ENCODE measurements at places on chromosomes 7 and 10.

DNA sequence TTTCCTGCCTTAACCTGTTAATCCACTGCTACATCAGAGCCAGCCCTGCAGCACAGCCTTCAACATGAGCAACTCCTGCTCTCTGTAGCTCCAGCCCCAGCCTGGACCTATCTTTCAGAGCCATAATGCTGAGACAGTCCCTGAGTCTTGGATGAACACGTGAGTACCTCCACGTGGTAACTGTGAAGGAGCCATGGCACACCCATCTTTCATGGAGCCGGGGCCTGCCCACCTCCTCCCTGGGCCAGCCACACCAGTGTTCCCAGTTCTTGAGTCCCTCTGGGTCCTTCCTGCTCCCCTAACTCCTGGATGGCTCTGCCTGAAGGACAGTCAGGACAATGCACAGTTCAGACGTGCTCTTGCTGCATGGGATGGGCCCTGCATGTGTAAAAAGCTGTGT, 107.1 kb downstream of the TEX36 start:
- DNase-seq: no peak

DNA sequence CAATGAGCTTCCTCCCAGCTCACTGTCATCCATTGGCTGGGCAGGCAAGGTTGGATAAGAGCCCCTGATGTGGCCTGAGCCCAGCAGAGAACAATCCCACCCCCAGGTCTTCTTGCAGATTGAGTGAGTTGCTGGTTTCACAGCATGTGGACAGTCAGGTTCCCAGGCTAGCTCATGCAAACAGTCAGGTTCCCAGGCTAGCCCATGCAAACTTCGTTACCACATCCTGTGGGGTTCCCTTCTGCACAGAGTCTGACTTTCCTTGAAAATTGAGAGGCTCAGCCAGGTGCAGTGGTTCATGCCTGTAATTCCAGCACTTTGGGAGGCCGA, 67.1 kb downstream of the TMEM130 start:
- DNase-seq: no peak

GRCh38 chr10:12484941-12485805, 135.8 kb downstream of the CAMK1D start:
- no peak for DNase-seq

DNA sequence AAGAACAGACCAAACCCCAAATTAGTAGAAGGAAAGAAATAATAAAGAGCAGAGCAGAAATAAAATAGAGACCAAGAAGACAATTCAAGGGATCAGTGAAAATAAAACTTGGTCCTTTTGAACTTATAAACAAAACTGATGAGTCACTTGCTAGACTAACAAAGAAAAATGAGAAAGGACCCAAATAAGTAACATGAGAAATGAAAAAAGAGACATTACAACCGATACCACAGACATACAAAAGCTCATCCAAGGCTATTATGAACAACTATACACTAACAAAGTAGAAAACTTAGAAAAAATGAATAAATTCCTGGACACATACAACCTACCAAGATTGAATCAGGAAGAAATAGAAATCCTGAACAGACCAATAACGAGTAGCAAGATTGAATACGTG, 414.5 kb downstream of the HTR7 start:
- no peak for DNase-seq

DNA sequence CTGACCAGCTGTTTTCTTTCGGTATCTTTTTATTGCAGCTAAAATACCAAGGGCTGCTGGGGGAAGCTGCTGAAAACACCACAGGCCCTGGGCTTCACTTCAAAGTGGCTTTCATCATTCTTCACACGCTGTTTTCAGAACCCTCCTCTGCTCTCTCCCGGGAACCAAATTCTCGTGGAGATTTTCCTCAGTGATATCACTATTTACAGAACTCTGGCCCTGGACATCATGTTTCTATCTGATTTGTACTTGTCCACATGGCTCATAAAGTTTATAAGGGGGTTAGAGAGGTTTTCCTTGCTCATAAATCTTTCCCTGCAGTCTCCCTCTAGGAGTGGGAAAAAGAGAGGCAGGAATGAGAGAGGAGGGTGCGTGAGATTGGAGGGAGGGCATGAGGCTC, 177.4 kb upstream of the NPVF start:
- no peak for DNase-seq

DNA sequence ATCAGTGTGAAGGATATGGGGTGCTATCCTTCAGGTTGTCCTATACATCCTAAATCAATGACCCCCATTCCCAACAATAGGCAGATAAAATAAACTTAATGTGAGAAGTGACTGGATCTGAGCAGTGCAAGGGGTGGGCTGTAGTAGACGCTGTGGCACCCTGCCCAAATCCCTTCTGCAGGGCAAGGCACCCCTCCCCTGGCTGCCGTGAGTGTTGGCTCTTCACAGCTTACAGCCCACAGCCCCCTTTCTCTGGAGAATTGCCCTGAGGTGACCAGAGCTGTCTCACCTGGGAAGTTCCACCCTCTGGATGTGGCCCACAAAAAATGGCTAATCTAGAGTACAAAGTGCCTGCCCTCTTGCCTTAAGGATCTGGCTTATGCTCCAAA, 25.8 kb upstream of the PPIF start:
- DNase-seq: no peak

GRCh38 chr10:121690152-121690848, 92.1 kb upstream of the FGFR2 start:
- DNase-seq: no peak

DNA sequence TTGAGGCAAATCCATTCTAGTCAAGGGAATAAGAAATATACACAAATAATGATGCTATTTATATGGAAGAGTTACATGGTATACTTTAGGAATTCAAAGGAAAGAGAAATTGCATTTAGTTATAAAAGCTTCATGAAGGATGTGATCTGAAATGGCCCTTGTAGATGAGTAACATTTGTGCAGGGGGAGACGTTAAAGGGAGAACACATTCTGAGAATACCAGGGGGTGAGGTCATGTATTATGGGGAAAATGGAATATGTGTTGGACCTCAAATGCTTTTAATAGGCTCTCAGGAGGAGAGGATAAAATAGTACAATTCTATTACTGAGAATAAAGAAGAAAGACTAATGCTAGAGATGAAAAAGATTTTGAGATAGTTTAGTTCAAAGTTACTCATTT, 122.5 kb upstream of the NOBOX start:
- DNase-seq: no peak

DNA sequence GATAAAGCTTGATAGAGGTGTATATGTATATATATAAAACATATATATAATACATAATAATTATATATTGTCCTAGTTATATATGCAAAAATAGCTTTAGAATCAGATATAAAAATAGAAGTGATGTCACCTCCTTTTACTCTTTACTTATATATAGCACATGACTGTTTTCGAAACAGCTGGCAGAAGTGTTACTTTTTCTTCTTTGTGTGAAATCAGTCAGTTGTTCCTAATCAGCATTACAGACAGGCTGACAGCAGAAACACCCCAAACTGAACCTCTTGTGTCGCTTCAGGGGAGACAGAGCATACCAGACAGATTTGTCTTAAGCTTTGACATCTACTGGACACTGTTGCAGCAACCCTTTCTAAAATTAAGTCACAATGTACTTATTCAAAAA, 684.9 kb upstream of the CELF2 start:
- DNase-seq: no peak

GRCh38 chr7:47535704-47536628, 45.9 kb downstream of the TNS3 start:
- no peak for DNase-seq

DNA sequence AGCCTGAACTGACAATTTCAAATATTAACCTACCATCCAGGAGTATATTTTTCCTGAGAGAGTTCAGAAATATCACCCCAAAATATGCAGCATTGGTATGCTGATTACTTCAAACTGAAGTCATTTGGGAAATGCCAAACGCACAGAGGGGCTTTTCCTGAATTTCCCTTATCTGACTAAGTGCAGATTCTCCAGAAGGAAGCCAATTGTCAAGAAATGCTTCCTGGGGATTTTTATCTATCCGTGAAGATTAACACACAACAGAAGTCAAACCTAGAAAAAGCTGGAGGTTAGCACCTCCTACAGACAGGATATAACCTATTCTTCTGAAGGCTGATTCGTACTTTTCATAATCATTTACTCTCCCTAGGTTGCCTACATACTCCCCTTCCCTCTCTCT, 91.0 kb downstream of the AKR1D1 start:
- DNase-seq: no peak

GRCh38 chr10:71530781-71531180, 134.1 kb downstream of the CDH23 start:
- no peak for DNase-seq

DNA sequence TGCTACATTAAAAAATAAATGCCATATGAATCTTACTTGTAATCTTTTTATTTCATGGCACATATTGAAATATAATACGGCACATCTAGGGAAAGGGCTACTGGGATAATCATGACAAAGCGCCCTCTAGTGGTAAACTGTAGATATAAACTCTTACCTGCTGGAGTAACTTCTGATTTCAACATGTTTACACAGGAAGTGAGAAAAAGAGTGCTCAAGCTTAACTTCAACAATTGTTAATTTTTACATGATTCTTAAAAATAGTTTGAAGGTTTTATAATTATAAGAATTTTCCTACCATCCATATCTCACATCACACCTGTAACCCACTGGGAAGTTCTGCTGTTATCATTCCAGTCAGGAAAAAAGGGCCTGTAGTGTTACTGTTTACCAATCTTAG, 2.0 kb upstream of the HEPACAM2 start:
- DNase-seq: no peak

- no peak for DNase-seq
Measured at GRCh38 chr7:107594961-107595737, 15.1 kb downstream of the BCAP29 start.

DNA sequence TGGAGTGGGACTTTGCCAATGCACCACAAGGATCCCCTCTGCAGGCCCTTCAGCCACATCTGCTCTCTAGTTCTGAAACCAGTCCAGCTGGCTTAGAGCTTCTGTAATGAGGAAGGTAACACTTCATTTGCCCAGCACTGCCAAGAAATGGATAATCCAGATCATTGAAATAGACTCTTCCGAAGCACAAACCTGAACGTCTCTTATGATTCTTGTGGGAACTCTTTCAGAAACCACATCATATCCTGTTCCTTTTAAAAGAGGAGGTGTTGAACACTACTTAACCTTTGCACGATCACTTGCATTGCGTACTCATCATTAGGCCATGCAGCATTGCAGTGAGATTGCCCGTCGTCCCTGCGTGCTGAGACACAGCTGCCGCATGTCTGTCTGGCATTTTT, 25.8 kb upstream of the PLPP4 start:
- DNase-seq: no peak

DNA sequence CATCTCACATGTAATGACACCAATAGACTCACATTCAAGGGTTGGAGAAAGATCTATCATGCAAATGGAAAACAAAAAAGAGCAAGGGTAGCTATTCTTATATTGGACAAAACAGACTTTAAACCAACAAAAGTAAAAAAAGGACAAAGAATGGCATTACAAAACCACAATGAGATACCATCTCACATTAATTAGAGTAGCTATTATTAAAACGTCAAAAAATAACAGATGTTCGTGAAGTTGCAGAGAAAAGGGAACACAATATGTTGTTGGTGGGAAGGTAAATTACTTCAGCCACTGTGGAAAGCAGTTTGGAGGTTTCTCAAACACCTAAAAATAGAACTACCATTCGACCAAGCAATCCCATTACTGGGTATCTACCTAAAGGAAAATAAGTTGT, 197.0 kb downstream of the SNX13 start:
- no peak for DNase-seq

DNA sequence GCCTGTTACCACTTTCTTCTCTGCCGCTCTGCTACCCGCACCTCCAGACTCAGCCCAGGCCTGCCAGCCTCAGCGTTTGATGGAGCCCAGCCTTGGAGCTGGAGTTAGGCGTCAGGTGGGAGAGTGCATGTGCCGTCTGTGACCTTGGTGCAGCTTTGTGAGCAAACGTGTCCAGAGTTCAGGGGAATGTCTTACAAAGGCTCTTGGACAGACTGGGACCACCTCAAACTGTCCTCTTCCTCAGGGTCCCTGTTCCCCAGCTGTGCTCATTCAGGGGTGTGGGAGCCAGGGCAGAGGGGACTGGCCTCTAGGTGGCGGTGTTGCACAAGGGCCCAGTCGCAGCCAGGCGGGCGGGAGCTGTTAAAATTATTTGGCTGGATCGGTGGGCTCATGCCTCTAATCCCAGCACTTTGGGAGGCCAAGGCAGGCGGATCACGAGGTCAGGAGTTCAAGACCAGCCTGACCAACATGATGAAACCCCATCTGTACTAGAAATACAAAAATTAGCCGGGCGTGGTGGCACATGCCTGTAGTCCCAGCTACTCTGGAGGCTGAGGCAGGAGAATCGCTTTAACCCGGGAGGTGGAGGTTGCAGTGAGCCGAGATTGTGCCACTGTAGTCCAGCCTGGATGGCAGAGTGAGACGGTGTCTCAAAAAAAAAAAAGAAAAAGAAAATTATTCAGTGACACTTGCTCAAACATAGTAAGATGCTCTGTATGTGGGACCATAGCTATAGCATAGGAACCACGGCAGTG, 89.2 kb downstream of the ADCY1 start:
- peak; percentile 73 for DNase-seq

GRCh38 chr7:70694434-70694970, 437.4 kb upstream of the GALNT17 start:
- no peak for DNase-seq

DNA sequence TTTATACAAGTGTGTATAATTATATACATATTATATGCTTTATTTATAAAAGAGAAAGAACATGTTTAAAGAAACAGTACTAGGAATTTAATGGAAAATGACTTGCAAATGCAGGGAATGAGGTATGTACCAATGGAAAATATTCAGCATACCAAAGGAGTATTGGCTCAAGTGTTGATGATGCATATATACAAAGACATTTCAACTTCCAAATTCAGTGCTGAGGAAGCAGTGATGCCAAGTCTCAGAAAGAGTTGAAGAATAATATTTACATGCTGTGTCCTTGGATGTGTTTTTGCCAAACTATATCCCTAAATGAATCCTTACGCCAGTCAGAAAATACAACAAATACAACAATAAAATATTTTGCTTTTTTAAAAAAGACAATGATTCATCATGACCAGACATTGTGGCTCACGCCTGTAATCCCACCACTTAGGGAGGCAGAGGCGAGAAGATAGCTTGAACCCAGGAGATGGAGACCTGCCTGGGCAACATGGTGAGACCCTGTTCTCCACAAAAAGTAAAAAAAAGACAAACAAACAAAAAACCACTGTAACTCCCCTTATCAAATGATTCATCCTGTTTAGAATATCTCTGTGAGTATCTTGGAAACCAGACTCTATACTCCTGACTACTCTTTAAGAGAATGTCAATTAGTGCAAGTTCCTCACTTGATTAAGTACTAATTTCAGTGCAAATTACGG, 157.2 kb downstream of the CHRM2 start:
- DNase-seq: no peak

DNA sequence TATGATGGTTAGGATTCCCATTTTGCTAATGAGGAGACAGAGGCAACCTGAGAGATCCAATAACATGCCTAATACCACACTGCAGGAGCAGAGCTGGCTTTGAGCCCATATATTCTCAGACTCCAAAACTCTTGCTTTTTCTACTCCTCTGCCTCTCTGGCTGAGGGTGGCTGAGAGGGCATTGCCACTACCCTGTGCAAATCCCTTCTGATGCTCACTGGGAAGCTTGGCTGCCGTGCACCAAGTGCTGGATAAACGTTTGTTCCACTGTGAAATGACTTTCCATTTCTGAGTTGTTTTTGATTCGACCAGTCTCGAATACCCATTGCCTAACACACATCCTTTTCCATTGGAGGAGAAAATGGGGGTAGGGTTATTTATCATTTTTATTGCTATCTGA, 123.1 kb upstream of the SORCS3 start:
- no peak for DNase-seq

GRCh38 chr10:72026278-72027111, 61.9 kb downstream of the SPOCK2 start:
- no peak for DNase-seq

Data from activated CD8-positive, alpha-beta memory T cell treated with anti-CD3 and anti-CD28 coated beads, Interleukin-2, amount 50 U/mL, for 48 hours (primary cell).